ENCODE measurements at places on chromosomes 3 and 15.
A peak's percentile ranks its signal among the peaks of the same experiment; 100 is the strongest.

DNA sequence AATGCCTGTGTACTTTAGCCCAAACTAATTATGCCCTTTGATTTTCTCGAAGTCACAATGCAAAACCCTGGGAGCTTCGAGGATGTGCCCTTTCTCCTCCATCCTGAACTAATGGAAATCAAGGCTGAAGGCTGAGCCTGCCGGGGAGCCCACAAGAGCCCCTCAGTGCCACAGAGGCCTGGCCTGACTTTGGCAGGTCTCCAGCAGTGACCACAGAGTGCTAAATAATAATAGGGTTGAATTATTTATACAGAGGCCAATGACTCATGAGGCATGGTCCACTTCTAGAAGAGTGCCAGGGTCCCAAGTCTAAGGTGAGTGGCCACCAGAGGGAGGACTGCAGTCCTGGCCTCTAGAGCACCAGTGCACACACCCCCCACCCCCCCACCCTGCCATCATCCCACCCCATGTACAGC lies 19.1 kb upstream of the GLCE start:
- DNase-seq, result no peak

- DNase-seq, result no peak
Observed at GRCh38 chr3:52023860-52024764, 28.4 kb upstream of the RPL29 start.

DNA sequence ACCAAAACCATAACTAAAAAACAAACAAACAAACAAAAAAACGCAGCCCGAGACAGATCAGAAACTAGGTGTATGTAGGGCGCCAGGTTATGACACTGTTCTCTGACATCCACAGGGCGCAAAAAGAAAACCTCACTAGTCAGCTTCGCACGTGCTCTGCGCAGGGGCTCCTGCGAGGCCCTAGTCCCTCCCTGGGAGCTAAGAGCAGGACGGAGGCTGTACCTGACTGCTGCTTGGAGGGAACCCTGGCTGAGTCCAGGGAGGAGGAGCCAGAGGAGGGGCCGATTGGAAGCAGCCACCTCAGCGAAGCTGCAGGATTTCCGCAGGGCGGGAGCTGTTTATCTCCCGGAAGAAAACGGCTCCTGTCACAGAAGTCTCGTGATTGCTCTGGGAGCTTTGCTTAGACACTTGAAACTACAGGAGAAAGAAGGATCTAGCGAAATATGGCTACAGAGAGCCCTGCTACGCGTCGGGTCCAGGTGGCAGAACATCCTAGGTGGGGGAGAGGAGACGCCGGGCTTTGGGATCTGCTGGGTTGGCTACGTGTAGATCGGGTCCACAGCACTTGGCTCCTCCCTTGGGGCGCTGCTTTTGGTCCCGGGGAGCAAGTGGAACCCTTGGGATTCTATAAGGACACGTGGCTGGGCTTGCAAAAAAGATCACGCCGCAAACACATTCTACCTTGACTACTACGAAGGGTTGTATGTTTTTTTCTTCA lies at the start of gene GALK2:
Gene GALK2, plus strand, starts transcription at position 368 of the 718 bp plus-strand sequence. Its CDS starts 76 bp downstream, at position 444.
- DNase-seq, result peak; percentile 86

GRCh38 chr3:103048068-103048722 lies 613.4 kb downstream of the ZPLD1 start:
- no peak for DNase-seq

DNA sequence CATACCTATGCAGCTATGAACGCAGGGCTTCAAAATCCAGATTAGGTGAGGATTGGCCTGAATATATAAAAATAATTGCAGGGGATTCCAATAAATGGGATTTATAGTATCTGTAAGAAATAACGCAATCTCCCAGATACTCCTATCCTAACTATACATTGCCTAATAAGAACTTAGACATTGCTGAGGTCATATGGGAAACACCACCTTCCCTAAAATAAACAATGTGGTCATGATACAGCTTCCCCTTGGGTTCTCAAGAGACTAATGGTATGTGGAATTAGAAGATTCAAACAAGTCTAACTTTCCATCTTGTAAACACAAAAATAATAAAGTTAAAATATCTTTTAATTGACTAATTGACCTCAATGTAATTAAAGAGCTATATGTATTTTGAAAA lies 28.2 kb downstream of the UBE3A start:
- DNase-seq, result no peak
